ENCODE measurements at places on chromosomes 2 and 18. TPM values are rescaled to one million over a fixed set of nuclear protein-coding genes. Genes with fewer than 3 reads are reported as not detected.

ZNF512 gene
- 23.5 TPM for total RNA-seq

- no peak for DNase-seq
Measured at GRCh38 chr18:79695856-79696850, 16.6 kb downstream of the CTDP1 start.

DNA sequence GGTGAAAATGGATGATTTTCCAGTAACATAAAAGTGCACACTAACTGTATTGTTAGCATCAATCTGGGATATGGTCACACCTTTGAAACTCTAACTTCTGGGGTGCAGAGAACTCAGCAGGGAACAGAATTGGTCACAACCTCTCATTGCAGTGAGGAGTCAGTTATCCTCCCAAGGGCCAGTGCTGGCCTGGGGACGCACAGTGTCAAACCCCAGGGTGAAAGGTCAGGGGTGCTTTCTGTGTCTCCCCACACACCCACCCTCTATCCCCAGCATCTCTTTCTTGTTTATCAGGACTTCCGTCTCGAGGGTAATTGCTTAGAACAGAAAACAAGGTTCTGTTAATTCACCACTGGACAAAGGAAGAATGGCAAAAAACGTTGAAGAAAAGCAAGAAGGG, 208.7 kb downstream of the DLGAP1 start:
- no peak for DNase-seq

GRCh38 chr18:50947899-50948298, 19.9 kb upstream of the ELAC1 start:
- no peak for DNase-seq

DNA sequence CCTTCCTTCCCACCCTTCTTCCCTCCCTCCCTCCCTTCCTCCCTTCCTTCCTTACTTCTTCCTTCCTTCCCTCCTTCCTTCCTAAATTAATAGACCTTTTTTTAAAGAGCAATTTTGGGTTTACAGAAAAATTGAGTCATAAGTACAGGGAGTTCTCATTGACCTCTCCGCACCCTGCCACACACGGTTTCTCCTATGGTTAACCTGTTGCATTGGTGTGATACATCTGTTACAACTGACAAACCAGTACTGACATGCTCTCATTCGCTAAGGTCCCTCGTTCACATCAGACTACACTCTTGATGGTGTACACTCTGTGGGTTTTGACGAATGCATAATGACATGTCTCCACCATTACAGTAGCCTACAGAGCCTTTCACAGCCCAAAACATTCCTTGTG, 11.6 kb upstream of the SDC1 start:
- no peak for DNase-seq
